ENCODE measurements at places on chromosomes 5 and 9.

GRCh38 chr9:77673941-77674791 lies 26.0 kb upstream of the GNA14 start:
- DNase-seq = no peak

DNA sequence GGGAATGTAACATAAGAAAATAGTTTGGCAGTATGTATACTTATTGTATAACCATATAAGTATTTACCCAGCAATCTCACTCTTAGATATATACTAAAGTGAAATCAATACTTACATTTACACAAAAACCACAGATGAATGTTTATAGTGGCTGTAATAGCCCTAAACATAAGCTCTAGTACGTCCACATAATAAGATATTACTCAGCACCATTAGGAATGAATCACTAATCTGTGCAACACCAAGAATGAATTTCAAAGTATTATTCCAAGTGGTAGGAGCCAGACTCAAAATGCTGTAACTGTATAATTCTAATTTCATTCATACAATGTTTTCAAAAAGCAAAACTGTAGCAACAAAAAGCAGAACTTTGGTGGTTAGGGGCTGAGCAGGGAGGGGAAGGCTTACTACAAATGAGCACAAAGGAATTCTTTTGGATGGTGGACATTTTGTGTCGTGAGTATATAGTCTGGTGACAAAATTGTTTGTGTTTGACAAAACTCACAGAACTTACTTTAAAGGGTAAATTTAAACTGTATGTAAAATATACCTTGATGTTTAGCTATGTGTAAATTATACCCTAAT lies 11.9 kb upstream of the C5orf46 start:
- DNase-seq = no peak

DNA sequence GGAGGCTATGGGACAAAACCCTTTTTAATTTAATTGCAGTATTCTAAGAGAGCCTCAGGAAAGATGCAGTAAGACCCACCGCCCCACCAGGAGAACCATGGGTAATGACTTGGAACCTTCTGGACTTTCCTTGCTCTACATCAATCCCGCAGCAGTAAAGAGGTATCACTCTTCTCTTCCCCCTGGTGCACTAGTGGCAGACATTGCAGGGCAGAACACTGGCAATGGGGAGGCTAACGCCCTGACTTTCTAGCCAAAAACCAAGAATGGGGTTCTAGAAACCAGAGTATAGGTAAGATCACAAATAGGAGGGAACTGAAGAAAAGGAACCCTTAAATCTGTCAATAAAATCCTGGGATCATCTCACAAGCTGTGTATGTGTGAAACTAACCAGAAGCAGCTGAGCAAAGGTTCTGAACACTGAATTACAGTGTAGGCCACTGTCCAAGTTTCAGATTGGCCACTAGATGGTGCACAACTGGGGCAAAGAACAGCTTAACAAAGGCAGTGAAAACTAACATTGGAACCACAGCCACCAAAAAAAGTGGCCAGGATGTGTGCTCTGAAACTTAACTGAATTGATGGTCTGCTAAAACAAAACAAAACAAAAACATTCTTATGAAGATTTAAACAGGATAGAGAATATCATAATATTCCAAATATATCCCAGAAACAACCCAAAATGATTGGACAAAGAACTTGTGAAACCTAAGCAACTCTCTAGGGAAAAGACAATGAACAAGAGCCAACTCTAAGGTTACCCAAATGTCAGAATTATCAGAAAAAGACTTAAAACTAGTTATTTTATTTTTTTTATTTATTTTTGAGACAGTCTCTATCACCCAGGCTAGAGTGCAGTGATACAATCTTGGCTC lies 6.6 kb upstream of the FAM151B start:
- peak; percentile 78 for DNase-seq

- no peak for DNase-seq
These were observed 43.1 kb downstream of the ADAMTS16 start for GRCh38 chr5:5183189-5183699.

- DNase-seq = no peak
These were observed 5.1 kb downstream of the MGAT1 start for GRCh38 chr5:180797256-180798192.

DNA sequence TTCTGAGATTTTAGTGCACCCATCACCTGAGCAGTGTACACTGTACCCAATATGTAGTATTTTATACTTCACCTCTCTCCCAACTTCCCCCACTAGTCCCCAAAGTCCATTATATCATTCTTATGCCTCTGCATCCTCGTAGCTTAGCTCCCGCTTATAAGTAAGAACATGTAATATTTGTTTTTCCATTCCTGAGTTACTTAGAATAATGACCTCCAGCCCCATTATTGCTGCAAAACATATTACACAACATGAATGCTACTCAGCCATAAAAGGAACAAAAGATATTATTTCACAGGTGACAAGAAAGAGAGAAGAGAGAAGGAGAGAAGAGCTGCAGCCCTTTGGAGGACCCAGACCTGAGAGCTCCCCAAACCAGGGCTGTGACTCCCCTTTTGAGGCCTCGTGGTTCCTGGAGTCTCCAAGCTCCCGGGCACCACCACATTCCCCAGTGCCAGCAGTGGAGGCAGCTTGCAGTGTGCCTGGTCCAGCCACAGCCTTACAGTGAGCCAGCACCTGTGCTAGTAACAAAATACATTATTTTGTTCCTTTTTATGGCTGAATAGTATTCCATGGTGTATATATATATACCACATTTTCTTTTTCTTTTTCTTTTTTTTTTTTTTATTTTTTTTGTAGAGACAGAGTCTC lies 194.5 kb upstream of the DAB2 start:
- DNase-seq = no peak
